Karpas-422 (cell line): ENCODE measurements at places on chromosomes 4 and X. TPM values are rescaled to one million over a fixed set of nuclear protein-coding genes. Genes with fewer than 3 reads are reported as not detected.

LIMCH1 gene
- not detected in 2 replicates for total RNA-seq

- DNase-seq, result no peak
Measured at GRCh38 chr4:188177997-188178675, 38.9 kb downstream of the TRIML1 start.

- DNase-seq, result no peak
Measured at GRCh38 chrX:26762253-26762652, 546.3 kb downstream of the MAGEB5 start.

DNA sequence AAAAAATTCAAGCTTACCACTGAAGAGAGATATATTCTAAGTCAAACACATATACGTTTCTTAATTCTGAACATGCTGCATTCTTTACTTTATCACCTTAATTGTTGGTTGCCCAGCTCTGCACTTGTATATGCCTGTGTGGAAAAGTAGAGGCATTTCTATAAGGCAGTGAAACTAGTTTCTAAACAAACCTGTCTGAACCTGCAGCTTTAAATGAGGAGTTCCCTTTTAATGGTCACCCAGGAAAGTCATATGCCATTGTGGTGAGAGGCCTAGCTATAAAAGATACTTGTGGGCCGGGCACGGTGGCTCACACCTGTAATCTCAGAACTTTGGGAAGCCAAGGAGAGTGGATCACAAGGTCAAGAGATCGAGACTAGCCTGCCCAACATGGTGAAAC, 147.4 kb upstream of the RXFP1 start:
- DNase-seq, result no peak

DNA sequence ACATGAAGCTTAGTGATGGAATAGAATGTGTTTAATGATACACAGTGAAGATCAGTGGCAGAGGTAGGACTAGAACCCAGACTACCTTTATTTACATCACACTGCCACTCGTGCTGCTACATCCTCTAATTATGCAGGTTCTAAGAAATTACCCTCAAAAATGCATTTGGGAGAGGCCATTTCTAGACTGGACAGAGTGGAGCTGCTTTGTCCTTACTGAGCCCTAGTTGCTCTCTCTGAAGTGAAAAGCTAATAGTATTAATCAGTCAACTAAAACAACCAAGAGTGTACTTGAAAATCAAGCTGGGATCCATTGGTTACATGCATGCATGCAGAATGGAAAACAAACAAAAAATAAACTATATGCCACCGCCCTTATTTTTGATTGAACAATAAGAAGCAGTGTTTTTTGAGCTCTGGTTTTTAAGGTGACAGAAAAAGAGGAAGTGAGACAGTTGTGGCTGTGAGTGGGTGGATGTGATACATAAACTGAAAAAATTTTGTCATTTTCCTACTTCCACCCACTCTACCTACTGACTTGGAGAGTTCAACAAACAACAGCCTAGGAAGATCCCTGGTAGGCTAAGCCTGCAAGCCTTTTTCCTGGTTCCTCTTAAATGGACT, 6.8 kb upstream of the VSIG4 start:
- peak; percentile 57 for DNase-seq

DNA sequence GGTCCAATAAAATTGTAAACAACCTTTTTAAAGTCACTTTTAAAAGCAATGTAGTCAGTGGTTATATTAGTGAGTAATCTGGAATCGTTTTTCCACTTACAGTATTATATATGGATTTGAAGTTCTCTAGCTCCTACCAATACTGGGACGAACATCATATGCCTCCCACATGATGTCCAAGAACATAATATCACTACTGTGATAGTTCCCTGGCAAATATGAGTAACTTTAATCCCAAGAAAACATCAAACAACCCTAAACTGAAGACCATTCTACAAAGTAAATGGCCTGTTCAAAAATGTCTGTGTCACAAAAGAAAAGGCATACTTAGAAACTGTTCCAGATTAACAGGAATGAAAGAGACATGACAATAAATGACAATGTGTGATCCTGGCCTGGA, 53.6 kb upstream of the FGFBP2 start:
- DNase-seq, result no peak

GRCh38 chrX:130330706-130331105, 9.0 kb upstream of the SLC25A14 start:
- peak; percentile 83 for DNase-seq

DNA sequence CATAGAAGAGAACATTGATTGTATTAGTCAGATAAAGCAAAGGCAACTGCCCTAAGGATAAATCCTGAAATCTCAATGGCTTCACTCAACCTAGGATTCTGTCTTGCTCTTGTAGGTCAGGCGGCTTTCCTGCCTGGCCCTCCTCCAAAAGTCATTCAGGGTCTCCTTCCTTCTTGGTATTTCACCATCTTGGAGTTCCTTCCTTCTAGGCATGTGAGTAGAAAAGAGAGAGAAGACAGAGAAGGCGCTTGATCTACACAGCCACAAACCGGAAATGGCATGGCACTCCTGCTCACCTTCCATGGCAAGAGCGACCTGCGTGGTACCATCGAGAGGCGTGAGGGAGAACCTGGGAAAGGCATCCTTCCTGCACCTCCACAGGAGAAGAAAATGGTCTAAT, 45.3 kb upstream of the HELT start:
- no peak for DNase-seq

GRCh38 chrX:131366407-131366806, 77.3 kb upstream of the IGSF1 start:
- DNase-seq, result peak; percentile 46

RHOXF2 gene
- not detected in 2 replicates for total RNA-seq

DNA sequence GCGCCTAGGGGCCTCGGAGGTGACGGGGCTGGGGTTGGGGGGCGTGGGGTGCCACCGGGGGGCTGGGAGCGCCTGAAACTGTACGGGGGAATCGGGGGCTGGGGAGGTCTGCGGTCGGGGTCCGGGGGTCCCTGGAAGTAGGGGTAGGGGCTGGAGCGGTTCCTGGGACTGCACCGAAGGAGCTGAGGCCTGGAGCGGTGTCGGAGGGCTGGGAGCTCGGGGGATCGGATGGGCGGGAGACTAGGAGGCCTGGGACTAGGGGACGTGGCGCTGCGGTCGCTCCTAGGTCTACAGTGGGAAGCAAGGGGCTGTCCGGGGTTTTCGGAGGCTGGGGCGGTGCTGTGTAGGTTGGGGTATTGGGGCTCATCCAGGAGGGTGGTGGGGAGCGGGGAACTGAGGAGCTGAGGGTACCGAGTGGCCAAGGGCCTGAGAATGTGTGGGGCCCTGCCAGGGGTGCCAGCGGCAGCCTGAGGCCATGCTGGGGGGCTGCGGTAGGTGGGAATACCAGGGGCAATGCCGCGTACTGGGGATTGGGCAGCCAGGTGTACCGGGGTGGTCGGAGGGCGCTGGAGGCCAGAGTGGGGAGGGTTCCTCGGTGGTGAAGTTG, 562 bp downstream of the AKAP17A start:
- DNase-seq, result peak; percentile 53
